ENCODE measurements at places on chromosomes 1 and 21. TPM values are rescaled to one million over a fixed set of nuclear protein-coding genes. Genes with fewer than 3 reads are reported as not detected.

- no peak overlapping the region for H3K4me3 ChIP-seq
- peaks cover 4% of the 10 kb centered on the region for H3K27me3 ChIP-seq
- H3K36me3 ChIP-seq = no peaks in the 10 kb centered on the region
Measured at GRCh38 chr1:70509996-70510876, 99.2 kb downstream of the CTH start.

- no peak overlapping the region for H3K27ac ChIP-seq
- no peaks in the 10 kb centered on the region for H3K4me1 ChIP-seq
- H3K36me3 ChIP-seq = no peaks in the 10 kb centered on the region
- no peak for DNase-seq
- H3K4me3 ChIP-seq = no peak overlapping the region
Measured at GRCh38 chr1:53654216-53655210, 84.5 kb downstream of the GLIS1 start.

DNA sequence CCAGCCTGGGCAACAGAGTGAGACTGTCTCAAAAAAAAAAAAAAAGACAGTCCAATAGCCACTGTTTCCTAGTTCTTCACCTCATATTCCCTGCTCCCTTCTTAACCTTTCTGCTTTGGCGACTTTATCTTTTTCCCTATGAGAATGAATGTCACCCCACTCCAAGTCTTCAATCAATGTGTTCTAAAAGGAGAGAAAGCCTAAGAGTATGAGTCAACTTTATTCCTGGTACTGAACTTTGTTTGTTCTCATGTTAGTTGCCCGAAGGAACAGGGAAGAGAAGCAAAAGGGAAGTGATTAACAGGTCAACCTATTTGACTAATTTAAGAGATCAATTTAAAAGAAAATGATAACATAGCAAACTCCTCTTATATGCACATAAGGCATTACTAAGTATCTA, 39.9 kb upstream of the SLC16A1 start:
- H3K4me3 ChIP-seq = no peak overlapping the region
- H3K36me3 ChIP-seq = peaks cover 3% of the 10 kb centered on the region
- no peaks in the 10 kb centered on the region for H3K27me3 ChIP-seq

- no peak overlapping the region for H3K4me3 ChIP-seq
- H3K27ac ChIP-seq = peak overlapping the region; percentile 37
- no peak for DNase-seq
- peaks cover 18% of the 10 kb centered on the region for H3K36me3 ChIP-seq
Measured at GRCh38 chr1:155969377-155969791, 9.0 kb downstream of the ARHGEF2 start.

DNA sequence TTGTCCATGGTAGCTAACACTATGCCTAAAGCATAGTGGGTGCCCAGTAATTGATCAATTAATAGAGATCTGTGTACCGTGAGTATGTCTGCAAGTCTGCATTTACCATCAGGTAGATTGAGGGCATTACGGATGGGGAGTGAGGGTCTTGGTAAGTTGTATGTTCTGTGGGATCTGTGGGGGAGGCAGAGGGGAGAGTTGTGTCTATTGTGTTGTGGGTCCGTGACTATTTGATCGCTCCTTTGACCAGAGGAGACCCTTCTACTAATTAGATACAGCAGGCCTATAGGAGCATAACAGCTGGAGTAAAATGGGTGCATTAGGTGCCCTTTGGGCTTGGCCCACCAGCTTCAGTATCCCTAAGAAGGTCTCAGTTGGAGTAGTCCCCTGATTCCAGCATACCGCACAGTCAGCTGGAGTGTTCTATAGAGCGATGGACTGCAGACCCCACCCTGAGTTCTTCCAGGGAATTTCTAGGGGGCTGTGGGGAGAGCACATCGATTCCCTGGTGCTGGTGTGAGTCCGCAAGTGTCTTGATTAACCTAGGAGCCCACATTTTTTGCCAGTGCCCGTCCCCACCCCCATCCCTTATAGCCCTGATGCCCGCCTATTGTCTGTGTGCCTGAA, 55.9 kb downstream of the RHBG start:
- H3K4me1 ChIP-seq = peaks cover 12% of the 10 kb centered on the region
- H3K27ac ChIP-seq = no peak overlapping the region
- H3K36me3 ChIP-seq = no peaks in the 10 kb centered on the region
- no peak for DNase-seq
- peaks cover 31% of the 10 kb centered on the region for H3K27me3 ChIP-seq

- H3K4me1 ChIP-seq = no peaks in the 10 kb centered on the region
- H3K27me3 ChIP-seq = no peaks in the 10 kb centered on the region
- no peak overlapping the region for H3K27ac ChIP-seq
- no peaks in the 10 kb centered on the region for H3K36me3 ChIP-seq
Measured at GRCh38 chr1:87250336-87250735, 78.3 kb upstream of the LMO4 start.

GRCh38 chr1:182259229-182259872, 132.2 kb downstream of the GLUL start:
- no peaks in the 10 kb centered on the region for H3K36me3 ChIP-seq
- H3K27ac ChIP-seq = peak overlapping the region; percentile 85
- peak; percentile 81 for DNase-seq
- H3K4me3 ChIP-seq = no peak overlapping the region
- H3K4me1 ChIP-seq = peaks cover 10% of the 10 kb centered on the region

GRCh38 chr1:44637702-44638411, 36.4 kb downstream of the TMEM53 start:
- H3K4me1 ChIP-seq = peaks cover 4% of the 10 kb centered on the region
- H3K27ac ChIP-seq = no peak overlapping the region
- no peaks in the 10 kb centered on the region for H3K27me3 ChIP-seq
- H3K4me3 ChIP-seq = no peak overlapping the region
- no peak for DNase-seq

GRCh38 chr21:27371975-27372331, 405.1 kb upstream of the ADAMTS5 start:
- no peaks in the 10 kb centered on the region for H3K27me3 ChIP-seq
- H3K27ac ChIP-seq = no peak overlapping the region
- DNase-seq = no peak
- no peaks in the 10 kb centered on the region for H3K36me3 ChIP-seq
- H3K4me1 ChIP-seq = no peaks in the 10 kb centered on the region

- no peaks in the 10 kb centered on the region for H3K36me3 ChIP-seq
- no peaks in the 10 kb centered on the region for H3K27me3 ChIP-seq
- no peak overlapping the region for H3K4me3 ChIP-seq
Measured at GRCh38 chr1:62371375-62371774, 52.1 kb upstream of the KANK4 start.

DNA sequence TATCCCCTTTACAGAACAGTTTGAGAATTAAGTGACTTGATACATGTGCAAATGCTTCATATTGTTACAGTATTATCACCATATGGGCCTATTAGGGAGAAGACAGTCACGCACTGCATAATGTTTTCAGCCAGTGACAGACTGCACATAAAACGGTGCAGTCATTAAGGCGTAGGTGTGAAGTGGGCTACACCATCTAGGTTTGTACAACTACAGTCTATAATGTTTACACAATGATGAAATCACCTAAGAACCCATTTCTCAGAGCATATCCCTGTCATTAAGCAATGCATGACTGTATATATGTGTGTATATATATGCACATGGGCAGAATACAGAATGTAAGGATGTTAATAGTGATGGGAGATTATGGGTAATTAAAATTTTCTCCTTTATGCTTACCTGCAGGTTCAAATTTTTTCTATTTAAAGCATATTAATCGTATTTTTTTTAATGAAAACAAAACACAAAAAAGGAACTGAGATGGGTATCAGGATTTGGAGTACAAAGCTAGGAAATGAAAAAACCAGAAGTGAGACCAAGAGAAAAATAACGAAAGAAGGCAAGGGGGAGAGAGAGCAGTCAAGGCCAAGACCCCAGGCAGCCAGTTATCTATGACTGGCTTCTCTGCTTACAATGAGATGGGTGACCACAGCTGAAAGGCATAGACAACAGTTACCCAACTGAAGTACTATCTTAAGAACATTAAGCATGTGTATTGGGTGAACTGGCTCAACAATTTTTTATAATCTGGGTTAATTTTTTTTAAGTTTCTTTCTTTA, 122.9 kb upstream of the DAB1 start:
- DNase-seq = no peak
- H3K4me3 ChIP-seq = no peak overlapping the region
- H3K27ac ChIP-seq = no peak overlapping the region

DNA sequence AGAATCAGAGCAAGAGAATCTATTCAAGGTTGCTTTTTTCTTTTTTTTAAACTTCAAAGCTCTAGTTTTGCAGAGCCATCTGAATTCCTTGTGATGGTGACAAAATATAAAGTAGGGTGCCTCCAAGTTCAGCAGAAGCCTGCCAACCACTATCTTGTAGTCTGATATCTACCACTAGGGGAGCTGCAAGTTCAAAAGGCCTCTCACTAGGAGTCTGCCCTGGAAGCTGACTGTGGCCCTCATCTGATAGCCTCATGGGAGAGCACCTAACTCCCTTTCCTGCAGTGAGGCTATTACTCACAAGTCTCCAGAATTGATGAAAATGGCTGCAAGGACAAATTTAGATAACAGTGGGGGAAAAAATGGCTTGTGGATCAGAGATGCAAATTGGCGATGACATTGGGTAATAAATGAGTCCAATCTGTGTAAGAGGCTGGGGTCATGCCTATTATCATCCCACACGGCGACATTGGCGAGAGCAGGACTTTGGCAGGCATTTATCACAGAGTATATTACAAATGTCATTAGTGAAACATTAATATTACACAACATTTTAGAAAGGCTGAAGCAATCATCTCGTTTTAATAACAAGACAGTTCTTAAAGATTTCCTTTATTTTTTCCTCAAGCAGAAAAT, 10.7 kb upstream of the ZP4 start:
- no peaks in the 10 kb centered on the region for H3K36me3 ChIP-seq
- H3K27me3 ChIP-seq = no peaks in the 10 kb centered on the region
- no peak overlapping the region for H3K27ac ChIP-seq
- no peak overlapping the region for H3K4me3 ChIP-seq
- no peak for DNase-seq

DNA sequence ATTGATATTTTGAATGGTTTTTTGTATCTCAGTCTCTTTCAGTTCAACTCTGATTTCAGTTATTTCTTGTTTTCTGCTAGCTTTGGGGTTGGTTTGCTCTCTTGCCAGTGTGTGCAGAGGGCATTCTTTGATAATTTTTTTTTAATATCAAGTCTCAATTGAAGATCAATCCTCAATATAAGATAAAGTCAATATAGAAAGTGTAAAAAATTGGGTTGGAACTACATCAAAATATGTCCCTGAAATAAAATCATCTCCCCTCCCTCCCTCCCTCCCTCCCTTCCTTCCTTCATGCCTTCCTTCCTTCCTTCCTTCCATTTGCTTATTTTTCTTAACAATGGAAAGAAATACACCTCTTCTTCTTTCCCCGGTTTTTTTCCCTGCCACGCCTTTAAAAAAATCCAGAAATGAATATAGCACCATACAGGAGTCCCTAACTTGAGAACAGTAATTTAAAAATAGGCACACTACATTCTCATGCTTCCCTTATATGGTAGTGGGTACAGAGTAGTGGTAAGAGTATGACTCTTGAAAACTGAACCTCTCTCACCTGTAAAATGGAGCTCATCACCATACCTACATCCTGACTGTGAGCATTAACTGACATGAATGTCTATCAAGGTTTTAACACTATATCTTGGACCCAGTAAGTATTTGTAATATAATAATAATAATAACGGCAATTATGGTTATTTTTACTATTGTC, 221.9 kb downstream of the GIPC2 start:
- no peak for DNase-seq
- no peaks in the 10 kb centered on the region for H3K36me3 ChIP-seq
- no peak overlapping the region for H3K4me3 ChIP-seq
- no peak overlapping the region for H3K27ac ChIP-seq
- no peaks in the 10 kb centered on the region for H3K27me3 ChIP-seq

- H3K27ac ChIP-seq = no peak overlapping the region
- H3K4me3 ChIP-seq = no peak overlapping the region
- no peaks in the 10 kb centered on the region for H3K36me3 ChIP-seq
- no peaks in the 10 kb centered on the region for H3K4me1 ChIP-seq
- H3K27me3 ChIP-seq = peaks cover 9% of the 10 kb centered on the region
Measured at GRCh38 chr1:10891091-10891490, 94.6 kb upstream of the CASZ1 start.

GRCh38 chr1:116372191-116372590, 853 bp upstream of the ATP1A1 start:
- H3K4me3 ChIP-seq = peak overlapping the region; percentile 93
- no peaks in the 10 kb centered on the region for H3K27me3 ChIP-seq
- H3K27ac ChIP-seq = peak overlapping the region; percentile 68
- DNase-seq = no peak
- no peaks in the 10 kb centered on the region for H3K36me3 ChIP-seq
- H3K4me1 ChIP-seq = peaks cover 17% of the 10 kb centered on the region

GRCh38 chr1:33331444-33332356, 10.8 kb upstream of the A3GALT2 start:
- no peak overlapping the region for H3K27ac ChIP-seq
- H3K27me3 ChIP-seq = no peaks in the 10 kb centered on the region
- no peaks in the 10 kb centered on the region for H3K4me1 ChIP-seq
- no peak for DNase-seq

GRCh38 chr1:92274939-92275338, 23.8 kb downstream of the GLMN start:
- no peaks in the 10 kb centered on the region for H3K4me1 ChIP-seq
- peaks cover 58% of the 10 kb centered on the region for H3K36me3 ChIP-seq
- no peaks in the 10 kb centered on the region for H3K27me3 ChIP-seq
- DNase-seq = no peak
- H3K4me3 ChIP-seq = no peak overlapping the region
- no peak overlapping the region for H3K27ac ChIP-seq

DNA sequence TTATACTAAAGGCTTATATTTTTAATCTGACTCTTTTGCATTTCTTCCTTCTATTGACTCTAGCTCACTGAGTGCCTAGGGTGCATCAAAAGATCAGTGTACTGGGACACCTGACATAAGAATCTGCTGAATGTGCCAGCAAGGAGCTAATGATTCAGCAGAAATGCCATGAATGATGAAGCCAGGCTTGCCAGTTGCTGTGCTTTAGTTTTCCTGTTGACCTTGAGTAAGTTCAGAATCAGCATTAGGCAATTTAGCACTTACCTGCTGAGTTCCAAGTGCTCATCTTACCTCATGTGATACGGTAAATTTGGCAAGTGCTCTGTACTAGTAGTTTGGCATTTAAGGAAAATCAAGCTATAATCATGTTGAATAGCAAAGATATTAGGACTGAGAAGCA, 523.2 kb upstream of the B3GALT2 start:
- no peaks in the 10 kb centered on the region for H3K27me3 ChIP-seq
- H3K27ac ChIP-seq = no peak overlapping the region
- H3K4me3 ChIP-seq = no peak overlapping the region
- no peaks in the 10 kb centered on the region for H3K36me3 ChIP-seq
- DNase-seq = no peak

- no peak overlapping the region for H3K27ac ChIP-seq
- H3K4me3 ChIP-seq = no peak overlapping the region
- H3K4me1 ChIP-seq = no peaks in the 10 kb centered on the region
Measured at GRCh38 chr1:176444286-176444685, 18.7 kb upstream of the PAPPA2 start.

- no peaks in the 10 kb centered on the region for H3K27me3 ChIP-seq
- H3K36me3 ChIP-seq = no peaks in the 10 kb centered on the region
- H3K27ac ChIP-seq = no peak overlapping the region
- no peak overlapping the region for H3K4me3 ChIP-seq
- H3K4me1 ChIP-seq = no peaks in the 10 kb centered on the region
- DNase-seq = no peak
Measured at GRCh38 chr1:178938101-178938958, 67.5 kb upstream of the ANGPTL1 start.

KRTAP6-1 gene
- total RNA-seq = not detected

RAP1GAP gene
- 1.0 TPM for total RNA-seq

CYP4A22 gene
- total RNA-seq = not detected

HSPA6 gene
- not detected for total RNA-seq

RYR2 gene
- total RNA-seq = 0.07 TPM

CR1 gene
- 2.8 TPM for total RNA-seq

TGFBR3 gene
- total RNA-seq = 36.4 TPM

TMCC2 gene
- 1.9 TPM for total RNA-seq

RPTN gene
- not detected for total RNA-seq

Measured in T-cell (primary cell).